NCI-H2171 treated with DMSO at 0.1 percent for 48 hours (cell line): ENCODE measurements at places on chromosomes 2 and 18.

DNA sequence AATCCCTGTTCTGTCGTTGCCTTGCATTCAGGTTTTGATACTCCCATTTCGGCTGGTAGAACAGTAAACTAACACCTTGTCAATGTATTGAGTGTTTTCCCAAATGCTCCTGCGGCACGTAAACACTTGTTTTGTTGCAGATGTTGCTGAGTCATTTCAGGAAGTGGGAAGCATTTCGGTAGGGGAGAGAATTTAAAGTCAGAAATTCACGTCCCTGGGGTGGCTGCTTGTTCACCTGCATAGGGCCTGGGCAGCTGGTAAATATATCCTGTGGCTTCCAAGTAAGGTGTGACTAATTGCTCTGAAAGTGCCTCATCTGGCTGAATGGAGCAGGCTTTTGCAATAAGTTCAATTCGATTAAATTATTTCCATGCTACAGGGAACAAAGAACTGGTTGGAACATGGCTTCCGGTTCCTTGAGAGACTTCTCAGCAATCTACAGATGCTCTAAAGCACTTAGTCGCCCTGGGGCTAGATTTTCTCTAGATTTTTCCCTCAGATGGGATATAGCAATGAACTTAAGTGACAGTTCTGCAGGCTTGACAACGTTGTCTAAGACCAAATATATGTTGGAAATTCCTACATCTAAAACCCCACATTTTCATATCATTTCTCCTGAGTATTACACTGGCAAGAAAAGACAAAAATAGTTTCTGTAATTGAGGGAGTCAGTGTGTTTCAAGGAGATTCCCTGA is 5.2 kb downstream of the GALR1 start:
- peak; percentile 22 for DNase-seq

DNA sequence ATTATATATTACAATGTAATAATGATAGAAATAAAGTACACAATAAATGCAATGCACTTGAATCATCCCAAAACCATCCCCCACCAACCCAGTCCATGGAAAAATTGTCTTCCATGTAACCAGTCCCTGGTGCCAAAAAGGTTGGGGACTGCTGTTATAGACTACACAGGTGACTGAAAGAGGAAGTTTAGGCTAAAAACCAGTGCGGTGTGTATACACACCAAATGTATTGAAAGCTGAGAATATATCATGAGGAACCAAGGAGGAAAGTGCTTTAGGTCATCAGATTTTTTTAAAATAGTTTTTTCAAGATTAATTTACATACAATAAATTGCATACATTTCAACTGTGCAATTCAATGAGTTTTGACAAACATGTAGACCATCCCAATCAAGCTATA is 20.5 kb upstream of the C1D start:
- no peak for DNase-seq

DNA sequence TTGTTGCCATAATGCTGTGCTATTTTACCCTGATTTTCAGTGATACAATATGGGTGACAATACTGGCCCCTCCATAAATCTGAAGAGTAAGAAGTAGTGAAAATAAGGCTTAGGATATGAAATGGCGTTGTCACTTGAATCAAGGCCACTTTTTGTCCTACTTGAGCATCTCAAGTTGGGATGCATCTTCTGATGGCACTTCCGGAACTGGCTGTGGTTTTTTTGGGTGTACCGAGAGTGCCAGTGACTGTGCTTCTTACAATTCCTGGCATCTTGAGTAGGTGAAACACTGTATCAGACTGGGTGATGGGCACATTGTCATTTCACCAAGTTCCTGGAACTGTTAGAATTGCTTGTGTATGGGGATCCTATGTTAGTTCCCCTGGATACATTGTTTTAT is 52.5 kb upstream of the EML6 start:
- DNase-seq = no peak

- peak; percentile 82 for DNase-seq
These were observed 49.9 kb upstream of the DAPL1 start for GRCh38 chr2:158745067-158745865.

- DNase-seq = peak; percentile 16
These were observed 530 bp downstream of the GALNT1 start for GRCh38 chr18:35581898-35582641.

GRCh38 chr18:24561369-24561965 is 101.0 kb downstream of the HRH4 start:
- DNase-seq = no peak

DNA sequence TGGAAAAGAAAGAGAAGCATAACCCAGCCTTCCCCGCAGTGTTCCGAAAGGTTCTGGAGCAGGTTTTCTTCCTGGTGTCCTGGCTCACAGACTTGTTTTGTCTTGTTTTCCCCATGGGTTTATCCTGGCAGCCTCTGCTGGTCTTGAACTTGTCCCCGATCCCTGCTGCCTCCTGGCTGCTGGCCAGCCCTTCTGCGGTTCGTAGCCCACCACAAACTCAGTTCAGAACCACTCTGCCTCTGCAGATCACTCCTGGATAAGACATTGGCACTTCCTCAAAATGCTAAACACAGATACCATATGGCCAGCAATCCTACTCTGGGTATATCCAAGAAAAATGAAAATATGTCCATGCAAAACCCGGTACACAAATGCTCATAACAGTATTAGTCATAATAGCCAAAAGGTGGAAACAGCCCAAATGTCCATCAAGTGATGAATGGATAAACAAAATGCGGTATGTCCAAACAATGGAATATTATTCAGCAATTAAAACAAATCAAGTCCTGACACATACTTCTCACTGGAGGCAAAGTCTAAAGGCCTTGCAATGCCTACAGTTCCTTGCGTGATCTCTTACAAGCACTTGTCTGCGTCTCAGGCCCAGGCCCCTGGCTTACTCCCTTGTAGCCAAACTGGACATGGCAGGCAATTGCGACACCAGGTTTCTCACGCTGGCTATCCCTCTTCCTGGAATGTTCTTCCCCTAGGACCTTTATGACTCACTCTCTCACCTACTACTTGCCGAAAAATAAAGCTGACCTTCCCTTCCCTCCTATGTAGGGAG is 28.0 kb upstream of the ARHGEF4 start:
- peak; percentile 64 for DNase-seq

DNA sequence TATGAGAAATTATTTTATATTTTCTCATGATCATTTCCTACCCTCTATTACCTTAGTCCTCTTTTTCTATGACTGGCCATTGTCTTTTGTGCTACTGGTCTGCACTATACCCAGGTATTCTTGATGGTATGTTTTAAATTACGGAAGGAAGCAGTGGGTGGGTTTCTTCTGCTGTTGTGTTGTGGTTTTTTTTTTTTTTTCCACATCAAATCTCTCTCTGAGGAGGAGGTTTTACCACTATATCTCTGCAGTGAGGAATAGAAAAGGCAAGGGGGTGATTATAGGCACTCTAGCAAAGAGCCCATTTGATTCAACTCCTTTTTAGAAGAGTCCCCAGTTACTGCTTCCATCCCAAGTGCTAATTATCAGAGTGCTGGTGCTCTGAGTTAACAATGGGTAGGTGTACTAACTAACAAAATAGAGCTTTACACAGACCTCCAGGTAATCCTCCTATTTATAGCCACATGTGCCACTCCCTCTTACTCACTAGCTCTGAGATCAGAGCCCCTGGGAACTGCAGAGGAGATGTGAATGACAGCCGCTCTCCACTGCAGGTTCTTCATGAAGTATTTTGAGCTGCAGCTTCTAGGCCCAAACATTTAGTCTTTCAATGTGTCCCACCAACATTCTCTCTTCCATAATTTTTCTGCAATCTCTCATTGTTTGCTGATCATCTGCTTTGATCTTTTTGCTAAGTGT is 301.6 kb upstream of the GULP1 start:
- DNase-seq = no peak

GRCh38 chr2:10571057-10571456 is 118.7 kb downstream of the NOL10 start:
- no peak for DNase-seq

- DNase-seq = peak; percentile 83
These were observed 1088.9 kb upstream of the PIK3C3 start for GRCh38 chr18:40866013-40866645.

DNA sequence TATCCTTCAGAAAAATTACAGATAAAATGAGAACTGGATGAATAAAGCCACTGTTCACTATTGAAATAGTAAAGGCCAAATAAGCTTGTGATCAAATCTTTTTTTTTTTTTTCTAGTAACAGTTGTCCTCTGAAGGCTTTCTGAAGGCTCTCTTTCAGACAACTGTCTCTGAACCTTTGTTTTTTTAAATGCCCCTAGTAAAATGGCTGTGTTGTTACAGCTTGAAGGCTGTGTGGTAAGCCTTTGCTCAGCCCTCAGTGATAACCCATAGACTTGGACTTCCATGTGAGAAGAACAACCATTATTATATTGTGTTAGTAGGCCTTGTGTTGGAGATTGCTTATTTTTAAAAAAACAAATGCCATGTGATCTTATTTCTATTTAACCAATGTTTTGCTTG is 17.6 kb downstream of the FMNL2 start:
- DNase-seq = no peak

GRCh38 chr2:231356466-231356844 is 39.1 kb upstream of the B3GNT7 start:
- DNase-seq = no peak
